ENCODE measurements at places on chromosomes 12 and 14.
A peak's percentile ranks its signal among the peaks of the same experiment; 100 is the strongest.

DNA sequence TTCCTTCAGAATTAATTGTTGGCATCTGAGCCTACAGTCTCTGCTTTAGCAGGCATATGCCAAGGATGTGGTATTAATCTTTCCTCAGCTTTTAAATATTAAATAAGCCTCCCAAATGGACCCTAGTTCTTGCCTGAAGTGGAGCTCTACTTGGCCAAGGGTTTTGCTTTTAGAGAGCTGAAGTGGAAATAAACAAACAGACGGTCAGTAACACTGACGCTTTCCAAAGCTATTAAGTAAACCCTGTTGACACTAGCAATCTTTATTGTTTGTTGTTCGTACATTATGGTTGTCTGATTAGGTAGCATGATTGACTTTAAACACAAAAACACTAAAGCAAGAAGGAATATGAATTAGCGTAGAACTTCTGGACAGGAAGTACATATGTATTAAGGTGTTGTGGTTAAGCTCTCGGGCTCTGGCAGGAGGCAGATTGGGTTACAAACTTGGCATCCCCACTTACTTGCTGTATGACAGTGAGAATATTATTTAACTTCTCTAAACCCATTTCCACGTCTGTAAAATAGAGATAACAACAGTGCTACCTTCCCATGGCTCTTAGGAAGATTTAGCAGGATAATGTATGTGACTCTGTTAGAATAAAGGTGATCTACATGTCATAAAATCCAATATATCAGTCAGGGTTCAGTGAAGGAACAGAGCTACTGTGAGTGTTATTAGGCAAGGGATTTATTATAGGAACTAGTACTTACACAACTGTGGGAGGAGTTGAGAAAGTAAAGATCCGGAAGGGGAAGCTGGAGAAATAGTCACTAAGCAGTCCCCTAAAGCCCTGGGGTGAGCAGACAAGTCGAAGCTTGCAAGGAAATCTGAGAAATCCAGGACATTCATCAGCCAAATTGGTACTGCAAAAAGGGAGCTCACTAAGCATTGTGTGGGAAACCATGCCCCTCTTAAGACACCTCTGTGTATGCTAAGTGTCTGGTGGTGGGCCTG is 92.2 kb upstream of the ATF7IP start:
- no peak for DNase-seq

DNA sequence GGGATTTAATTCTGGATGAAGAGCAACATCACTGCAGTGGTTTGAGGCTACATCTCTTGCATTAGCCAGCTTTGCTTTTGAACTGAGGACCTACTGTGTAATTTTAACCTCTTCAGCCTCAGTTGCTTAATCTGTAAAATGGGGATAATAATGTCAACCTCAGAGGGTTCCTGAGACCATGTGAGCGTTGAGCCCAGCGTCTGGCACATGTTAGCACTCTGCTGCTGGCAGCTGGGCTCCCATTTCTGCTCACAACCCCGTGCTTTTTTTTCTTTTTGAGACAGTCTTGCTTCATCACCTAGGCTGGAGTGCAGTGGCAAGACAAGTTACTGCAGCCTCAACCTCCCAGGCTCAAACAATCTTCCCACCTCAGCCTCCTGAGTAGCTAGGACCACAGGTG is 31.6 kb downstream of the TESC start:
- DNase-seq, result no peak

DNA sequence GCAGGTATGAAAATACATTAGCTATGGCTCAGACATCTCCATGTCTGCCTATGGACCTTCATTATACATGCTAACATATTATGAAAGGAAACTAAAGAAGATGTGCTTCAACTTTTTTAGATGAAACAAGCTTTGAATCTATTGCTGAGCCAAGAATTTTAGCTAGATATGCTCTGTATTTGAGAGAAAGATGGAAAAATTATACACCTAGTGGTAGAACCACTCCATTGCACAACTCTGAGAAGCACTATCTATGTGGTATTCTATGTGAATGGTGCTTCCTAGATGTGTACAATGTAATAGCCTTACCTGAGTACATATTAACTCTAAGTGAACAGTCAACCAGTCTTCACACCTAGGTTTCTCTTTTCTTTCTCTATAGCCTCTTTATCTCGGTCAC is 17.3 kb downstream of the EPYC start:
- no peak for DNase-seq

DNA sequence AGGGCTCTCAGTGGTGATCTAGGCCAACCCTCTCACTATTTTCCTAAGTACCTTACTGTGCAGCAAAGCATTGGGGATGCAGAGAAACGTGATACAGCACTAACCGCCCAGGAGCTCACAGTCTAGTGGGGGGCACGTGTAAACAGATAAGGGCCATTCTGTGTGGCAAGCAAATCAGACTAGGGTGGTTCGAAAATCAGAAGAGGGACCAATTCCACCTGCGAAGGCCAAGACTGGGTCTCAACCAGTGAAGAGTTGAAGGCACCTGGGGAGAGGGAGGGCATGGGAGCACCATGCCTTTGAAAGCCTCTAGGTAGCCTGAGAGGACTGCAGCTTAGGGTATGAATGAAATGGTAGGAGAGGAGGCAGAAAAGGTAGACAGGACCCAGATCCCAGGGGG is 2.2 kb downstream of the PITPNM2 start:
- DNase-seq, result no peak

- no peak for DNase-seq
These were observed 2.7 kb upstream of the HSD17B6 start for GRCh38 chr12:56760460-56760859.

GRCh38 chr12:107326237-107326636 is 232.9 kb upstream of the CRY1 start:
- no peak for DNase-seq

GRCh38 chr12:62133440-62133839 is 126.8 kb upstream of the USP15 start:
- DNase-seq, result no peak

DNA sequence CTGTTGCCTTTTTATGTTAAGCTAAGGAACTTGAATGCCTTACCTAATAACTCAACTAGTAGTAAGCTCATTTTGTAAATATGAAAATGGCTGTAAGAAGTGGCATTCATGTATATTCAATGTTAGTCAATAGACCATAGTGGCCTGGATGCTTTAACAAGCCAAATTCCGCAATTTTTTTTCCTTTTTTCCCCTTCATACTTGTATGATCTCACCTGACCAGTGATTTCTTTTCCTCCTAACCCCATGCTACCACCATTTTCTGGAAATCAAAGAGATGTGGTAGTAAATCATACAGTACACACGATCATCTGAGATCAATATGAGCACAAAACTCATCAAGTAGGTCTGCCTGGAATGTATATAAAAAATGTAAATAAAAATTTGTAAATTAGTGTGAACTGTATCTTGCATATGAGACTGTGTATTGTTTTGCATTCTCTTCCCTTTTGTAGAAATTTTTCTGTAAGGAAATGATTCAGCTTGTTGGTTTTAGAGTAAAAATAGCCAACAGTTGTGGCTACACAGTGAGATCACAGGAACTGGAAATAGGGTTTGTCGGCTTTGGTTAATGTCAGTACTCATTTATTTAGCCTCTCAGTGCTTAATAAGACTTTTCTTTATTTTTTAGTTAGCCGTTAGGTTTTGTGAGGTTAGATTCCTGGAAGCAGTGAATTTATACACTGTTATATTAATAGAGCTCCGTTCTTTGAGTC is 62.5 kb downstream of the ETNK1 start:
- DNase-seq, result no peak

DNA sequence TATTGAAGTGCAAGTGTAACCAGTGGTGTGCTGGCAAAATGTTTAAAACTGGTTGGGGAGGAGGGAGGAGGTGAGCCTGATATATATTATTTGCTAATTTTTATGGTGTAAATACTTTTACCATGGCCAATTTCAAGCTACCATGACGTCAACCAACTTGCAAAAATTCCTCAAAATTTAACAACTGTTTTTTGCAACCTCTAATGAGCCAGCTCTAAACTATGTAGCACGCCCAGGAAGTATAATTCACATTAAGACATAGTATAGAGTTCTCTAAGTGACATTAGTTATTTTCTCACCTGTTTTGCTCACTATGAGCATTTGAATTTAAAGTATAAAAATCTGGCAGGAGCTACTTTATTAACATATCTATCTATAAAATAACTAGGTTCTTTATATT is 41.4 kb downstream of the ATL1 start:
- DNase-seq, result no peak

GRCh38 chr12:118259079-118259478 is 113.6 kb downstream of the TAOK3 start:
- no peak for DNase-seq

DNA sequence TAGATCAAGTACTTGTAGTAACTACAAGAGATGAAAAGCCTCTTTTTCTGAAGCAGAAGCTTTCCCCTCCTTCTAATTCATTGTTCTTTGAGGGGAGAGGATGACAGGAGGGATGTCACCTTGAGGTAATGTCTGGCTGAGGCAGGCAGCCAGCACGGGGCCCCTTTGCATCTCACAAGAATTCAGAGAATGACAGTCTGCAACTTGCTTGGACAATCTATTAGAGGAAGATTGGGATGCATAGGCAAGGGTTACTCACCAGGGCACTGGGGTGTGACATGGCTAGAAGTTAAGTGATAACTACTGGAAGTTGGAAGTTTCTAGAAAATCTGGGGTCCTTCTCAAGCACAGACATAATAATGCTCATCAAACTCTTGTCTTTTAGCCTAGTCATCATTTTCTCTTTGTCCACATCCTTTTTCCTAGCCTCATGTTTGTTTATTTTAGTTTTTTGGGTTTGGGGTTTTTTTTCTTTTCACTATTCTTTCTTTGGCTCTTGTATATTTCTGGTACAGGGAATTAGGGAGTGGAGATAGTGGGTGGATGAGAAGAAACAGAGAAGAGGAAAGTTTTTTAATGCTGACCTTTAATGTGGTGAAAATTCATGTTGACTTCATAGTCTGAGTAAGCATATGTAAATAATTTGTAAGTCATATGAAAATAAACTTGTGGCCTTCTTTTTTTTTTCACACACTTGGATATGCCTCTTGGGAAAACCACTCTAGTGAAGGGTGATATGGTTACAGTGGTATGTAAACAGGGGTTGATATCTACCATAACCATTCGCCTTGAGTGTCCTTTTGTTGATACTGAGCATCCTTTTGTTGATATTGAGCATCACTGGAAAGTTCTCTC is 55.1 kb downstream of the TTLL5 start:
- peak; percentile 25 for DNase-seq

- no peak for DNase-seq
These were observed 89.0 kb upstream of the PPM1H start for GRCh38 chr12:63023926-63024325.

GRCh38 chr12:44031472-44032185 is 195.7 kb downstream of the TMEM117 start:
- DNase-seq, result no peak

DNA sequence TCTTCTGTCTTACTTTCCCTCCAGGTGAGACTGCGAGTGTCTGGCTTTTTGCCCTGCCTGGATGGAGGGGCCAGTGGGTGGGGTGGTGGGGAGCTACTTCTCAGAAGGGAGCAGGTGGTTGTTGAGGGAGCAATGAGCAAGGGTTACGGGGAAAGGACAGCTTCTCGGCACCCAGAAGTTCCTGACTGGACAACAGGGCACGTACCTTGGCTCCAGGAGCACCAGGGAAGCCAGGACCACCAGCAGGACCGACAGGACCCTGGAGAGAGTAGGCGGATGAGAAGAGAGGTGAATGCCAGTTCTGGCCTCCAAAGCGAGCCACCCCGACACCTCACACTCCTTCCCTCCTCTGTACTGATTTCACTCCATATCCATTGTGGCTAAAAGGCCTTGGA is 15.3 kb downstream of the COL2A1 start:
- no peak for DNase-seq

DNA sequence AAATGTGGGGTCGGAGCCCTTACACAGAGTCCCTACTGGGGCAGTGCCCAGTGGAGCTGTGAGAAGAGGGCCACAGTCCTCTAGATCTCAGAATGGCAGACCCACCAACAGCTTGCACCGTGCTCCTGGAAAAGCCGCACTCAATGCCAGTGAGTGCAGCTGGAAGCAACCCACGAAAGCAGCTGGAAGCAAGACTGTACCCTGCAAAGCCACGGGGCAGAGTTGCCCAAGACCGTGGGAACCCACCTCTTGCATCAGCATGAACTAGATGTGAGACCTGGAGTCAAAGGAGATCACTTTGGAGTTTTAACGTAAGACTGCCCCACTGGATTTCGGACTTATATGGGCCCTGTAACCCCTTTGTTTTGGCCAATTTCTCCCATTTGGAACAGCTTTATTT is 12.3 kb downstream of the GTF2A1 start:
- no peak for DNase-seq

GRCh38 chr12:9797722-9798619 is 29.3 kb upstream of the KLRF1 start:
- DNase-seq, result peak; percentile 56

DNA sequence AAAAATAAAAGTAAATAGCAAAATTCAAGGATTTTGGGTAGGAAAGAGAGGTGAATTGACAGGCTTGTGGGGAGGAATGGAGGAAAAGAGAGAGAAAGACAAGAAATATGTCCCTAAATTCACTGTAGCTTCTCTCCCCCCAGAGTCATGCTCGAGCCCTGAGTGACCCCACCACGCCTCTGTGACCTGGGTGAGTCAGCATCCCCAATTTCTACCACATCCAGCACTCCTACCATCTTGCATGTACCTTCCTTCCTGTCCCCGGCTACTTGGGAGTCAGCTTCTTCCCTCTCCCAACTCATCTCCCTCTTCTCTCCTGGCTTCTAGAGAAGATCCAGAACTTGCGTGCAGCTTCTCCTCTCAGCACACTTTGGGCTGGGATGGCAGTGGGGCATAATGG is 9.8 kb downstream of the ZNF219 start:
- DNase-seq, result no peak

- DNase-seq, result peak; percentile 26
These were observed 58.8 kb downstream of the CCER1 start for GRCh38 chr12:90896164-90896563.

DNA sequence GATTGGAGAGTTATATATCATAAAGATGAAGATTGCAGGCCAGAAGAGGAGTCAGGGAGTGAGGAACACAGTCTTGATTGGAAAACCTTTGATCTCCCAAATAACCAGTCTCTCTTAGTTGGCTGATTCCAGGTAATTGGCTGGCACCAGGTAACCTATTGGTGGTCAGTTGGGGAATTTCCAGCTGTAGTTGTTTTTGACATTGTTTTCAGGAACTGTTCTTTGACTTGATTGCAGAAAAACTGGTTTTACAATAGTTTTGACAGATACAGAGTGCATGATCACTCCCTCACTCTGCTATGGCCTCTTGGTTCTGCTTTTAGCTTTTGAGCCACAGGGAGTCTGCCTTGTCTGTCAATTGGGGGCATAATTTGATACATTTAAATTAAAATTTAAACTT is 71.6 kb downstream of the ZNF641 start:
- DNase-seq, result no peak

GRCh38 chr12:132023658-132024057 is 73.9 kb downstream of the EP400 start:
- no peak for DNase-seq

- no peak for DNase-seq
These were observed 26.6 kb downstream of the MBIP start for GRCh38 chr14:36293824-36294223.

GRCh38 chr12:98110536-98110935 is 404.9 kb upstream of the TMPO start:
- no peak for DNase-seq

Data from urothelium cell line (cell line).